ENCODE measurements at places on chromosomes 5 and 9.

DNA sequence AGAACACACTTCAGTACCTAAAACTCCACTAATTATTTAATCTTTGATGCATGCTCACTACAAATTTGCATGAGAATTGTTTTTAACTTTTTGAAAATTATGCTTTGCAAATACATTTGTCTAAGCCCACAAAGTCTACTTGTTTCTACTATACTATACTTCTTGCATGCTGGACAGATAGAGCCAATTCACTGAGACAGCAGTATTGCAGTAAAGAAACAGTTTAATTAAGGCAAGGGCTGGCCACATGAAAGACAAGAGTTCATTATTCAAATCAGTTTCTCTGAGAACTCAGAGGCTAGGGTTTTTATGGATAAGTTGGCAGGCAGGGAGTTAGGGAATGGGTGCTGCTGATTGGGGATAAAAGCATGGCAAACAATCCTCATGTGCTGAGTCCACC is 6.0 kb upstream of the FXN start:
- DNase-seq, result no peak

DNA sequence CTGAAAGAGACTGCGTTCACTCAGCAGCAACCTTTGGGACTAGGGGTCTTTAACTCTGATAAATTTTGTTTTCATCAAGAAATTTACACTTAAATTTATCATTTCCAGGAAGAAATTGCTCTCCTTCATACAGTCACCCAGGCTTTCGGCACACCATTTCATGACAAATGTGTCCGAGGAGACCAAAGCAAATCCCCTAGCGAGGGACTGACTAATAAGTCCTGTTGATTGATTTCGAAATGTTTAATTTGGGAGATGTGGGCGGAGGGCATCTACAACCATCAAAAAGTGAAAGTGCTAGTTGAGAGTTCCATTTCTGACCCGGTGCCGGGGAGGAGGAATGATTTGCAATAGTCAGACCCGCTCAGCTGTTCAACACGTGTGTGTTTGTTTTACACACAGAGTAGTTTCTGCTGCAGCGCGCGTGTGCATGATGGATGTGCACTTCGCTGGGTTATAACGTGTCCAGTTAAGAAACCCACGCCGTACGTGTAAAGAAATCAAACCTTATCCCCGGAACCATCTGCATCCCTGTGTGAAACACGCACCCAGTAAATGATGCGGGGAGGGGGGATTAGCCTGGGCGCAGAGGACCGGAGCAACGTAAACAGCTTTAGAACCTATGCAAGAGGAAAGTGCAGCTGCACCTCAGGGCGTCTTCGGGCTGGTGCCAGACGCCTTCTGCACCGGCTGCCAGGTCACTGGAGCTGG is 845 bp upstream of the NR4A3 start:
- no peak for DNase-seq

- DNase-seq, result no peak
These were observed 446.4 kb upstream of the PTGER4 start for GRCh38 chr5:40233268-40233667.

GRCh38 chr5:6708814-6709213 is 4.4 kb upstream of the TENT4A start:
- no peak for DNase-seq

DNA sequence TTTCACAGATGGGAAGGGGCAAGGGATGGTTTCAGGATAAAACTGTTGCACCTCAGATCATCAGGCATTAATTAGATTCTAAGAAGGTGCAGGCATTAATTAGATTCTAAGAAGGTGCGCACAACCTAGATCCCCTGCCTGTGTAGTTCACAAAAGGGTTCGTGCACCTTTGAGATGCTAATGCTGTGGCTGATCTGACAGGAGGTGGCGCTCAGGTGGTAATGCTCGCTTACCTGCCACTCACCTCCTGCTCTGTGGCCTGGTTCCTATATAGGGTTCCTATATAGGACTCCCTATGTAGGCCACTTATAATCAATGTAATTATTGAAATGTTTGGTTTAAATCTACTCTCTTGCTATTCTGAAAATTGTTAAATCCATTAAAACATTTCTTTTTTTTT is 171.0 kb downstream of the MSX2 start:
- DNase-seq, result no peak

DNA sequence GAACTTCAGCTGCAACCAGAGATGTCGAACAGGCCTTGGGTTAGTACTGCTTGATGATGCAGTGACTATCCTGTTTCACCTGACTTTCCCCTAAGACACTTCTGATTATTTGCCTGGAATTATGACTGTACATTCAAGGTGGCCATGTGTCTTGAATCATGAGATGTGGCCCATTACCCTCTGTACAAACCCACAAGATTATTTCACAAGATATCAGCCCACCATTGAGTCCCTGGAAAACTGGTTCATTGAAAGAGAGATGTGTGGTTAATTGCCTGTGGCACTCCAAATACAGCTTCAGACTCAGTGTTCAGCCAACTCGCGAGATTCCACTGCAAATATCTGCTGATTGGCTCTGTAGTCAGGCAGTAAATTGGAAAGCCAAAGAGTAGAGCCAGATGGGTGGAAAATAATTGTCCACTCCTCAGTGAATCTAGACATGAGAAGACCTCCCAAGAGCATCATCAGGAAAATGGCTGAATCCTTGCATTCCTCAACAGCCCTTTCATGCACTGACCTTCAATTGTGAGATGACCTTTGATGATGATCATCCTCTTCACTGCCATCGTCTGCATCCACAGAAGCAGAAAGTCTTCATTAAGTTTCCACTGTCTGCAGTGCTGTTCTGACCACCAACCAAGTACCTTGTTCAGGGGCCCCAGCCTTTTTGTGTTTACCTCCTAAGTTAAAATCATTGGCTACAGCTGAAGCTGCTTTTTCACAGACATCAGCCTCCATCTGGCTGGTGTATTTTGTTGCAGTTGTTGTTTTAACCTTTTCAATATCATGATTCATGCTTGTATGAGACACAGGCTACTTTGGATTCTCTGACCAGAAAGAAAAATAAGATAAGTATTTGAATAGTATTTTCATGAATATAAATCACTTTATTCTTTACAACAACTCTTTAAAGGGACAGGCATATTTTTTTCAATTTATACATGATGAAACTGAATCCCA is 75.2 kb downstream of the ESM1 start:
- DNase-seq, result no peak

DNA sequence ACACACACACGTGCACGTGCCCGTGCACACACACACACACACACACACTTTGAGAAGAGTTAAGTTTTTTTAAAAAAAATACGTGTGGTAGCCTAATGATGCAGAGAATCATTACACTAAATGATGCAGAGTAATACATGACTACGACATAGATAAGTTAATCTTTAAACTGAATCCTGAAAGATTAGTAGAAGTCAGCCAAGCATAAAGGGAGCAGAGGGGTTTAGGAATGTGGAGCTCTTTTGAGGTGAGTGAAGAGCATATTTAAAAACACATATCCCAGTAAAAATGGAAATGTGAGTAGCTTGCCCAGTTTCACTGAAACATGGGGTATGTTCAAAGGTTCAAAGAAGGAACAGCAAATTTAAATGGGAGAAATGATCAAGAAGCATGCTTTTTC is 61.3 kb upstream of the TYRP1 start:
- DNase-seq, result no peak

DNA sequence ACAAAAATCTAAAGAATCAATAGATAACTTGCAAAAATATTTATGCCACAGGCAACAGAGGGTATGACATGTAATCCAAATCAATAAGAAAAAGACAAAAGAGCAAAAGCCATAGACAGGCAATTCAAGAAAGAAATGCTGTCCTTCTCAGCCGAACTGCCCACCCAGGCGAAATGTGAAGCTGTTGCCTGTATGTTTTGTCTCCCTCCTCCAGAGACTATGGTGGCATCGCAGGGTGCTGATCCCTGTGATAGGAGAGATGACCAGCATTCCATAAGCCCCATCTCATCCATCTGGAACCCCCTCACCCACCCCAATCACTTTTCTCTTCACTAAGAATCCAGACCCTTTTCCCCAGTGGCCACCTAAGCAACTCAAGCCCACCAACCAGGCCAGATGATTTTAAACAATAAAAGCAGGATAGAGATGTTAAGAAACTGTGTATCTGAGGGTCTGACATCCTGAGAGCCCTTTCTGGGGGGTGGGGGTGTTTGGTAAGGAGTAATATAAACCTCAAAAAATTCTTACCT is 5.3 kb upstream of the ACSL6 start:
- no peak for DNase-seq

DNA sequence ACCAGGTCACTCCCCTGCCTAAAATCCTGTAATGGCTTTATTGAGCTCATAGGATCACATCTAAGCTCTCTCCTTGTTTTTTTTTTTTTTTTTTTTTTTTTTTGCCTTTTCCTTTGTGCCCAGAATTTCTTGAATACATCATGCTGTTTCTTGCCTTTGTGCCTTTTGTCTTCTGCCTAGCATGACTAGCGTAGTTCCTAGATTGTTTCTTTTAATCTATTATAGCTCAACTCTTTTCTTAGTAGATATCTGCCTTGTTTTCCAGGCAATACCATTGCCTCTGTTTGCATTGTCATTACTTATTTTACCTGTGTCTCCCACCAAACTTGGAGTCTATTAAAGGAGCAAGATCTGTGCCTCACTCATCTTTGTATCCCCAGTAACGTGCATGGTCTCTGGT is 106.1 kb upstream of the C9orf72 start:
- DNase-seq, result no peak

- DNase-seq, result no peak
These were observed 3.6 kb upstream of the FAM163B start for GRCh38 chr9:133612816-133613215.

- no peak for DNase-seq
These were observed 415.3 kb downstream of the CETN3 start for GRCh38 chr5:89994266-89994665.

- DNase-seq, result no peak
These were observed 6.8 kb downstream of the KDM4C start for GRCh38 chr9:6764523-6764922.

- DNase-seq, result no peak
These were observed 321.7 kb upstream of the TNC start for GRCh38 chr9:115439641-115440040.

DNA sequence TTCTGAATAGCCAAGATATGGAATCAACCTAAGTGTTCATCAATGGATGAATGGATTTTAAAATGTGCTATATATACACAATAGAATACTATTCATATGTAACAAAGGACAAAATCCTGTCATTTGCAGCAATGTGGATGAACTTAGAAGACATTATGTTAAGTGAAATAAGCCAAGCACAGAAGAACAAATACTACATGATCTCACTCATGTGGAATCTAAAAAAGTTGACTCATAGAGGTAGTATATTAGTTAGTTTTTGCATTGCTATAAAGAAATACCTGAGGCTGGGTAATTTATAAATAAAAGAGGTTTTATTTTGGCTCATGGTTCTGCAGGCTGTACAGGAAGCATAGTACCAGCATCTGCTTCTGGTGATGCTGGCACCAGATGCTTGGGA is 8.1 kb downstream of the CATSPER3 start:
- DNase-seq, result no peak

- DNase-seq, result no peak
These were observed 15.9 kb downstream of the P4HA2 start for GRCh38 chr5:132211787-132212186.

All from GM04504 (cell line).